Sigmoid colon (tissue), 7 donors: ENCODE measurements at places on chromosomes 16 and 17. TPM values are rescaled to one million over a fixed set of nuclear protein-coding genes. Genes with fewer than 3 reads are reported as not detected.
A peak's percentile ranks its signal among the peaks of the same experiment; 100 is the strongest.

DNA sequence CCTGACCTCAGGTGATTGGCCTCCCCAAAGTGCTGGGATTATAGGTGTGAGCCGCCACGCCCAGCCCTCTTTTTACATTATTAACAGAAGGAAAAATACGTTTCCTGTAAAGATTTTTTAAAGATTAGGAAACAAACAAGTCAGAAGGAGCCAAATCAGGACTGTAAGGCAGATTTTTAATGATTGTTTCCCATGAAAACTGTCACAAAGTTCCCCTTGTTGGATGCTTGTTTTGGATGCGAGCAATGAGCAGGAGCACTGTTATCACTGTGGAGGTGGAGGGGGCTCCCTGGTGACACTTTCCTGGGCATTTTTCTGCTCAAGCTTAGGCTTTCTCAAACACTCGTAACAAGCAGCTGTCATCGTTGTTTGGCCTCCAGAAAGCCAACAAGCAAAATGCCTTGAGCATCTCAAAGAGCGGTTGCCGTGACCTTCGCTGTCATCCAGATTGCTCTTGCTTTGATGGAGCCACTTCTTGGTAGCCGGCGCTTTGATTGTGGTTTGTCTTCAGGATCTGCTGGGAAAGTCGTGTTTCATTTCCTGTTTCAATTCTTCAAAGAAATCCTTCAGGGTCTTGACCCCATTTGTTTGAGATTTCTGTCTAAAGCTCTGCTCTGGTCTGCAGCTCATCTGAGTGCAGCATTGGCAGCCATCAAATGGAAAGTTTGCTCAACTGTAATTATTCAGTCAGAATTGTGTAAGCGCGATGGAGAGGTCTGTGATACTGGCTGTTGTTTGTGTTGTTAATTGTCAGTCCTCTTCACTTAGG lies 128.7 kb downstream of the RPTOR start:
- no peak for DNase-seq

TMIGD1 gene
- 26.2 TPM for polyA plus RNA-seq

DNA sequence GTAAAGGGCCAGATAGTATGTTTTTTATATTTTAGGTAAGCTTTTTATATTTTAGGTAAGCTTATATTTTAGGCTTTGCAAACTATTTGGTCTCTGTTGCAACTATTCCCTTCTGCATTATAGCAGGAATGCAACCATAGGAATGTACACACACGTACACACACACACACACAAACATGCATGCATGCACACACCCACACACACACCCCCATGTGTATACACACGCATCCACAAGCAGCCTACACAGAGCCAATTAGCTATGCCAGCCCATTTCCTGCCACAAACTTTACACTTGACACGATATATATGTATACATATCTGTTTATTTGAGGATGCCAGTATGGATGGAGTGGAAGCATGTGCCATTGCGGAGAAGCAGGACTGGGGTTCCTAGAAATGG lies 7.5 kb upstream of the TRPV3 start:
- no peak for DNase-seq

ZNF624 gene
- 1.2 TPM for polyA plus RNA-seq

- no peak for DNase-seq
These were observed 281.5 kb downstream of the SNX29 start for GRCh38 chr16:12257926-12258561.

DNA sequence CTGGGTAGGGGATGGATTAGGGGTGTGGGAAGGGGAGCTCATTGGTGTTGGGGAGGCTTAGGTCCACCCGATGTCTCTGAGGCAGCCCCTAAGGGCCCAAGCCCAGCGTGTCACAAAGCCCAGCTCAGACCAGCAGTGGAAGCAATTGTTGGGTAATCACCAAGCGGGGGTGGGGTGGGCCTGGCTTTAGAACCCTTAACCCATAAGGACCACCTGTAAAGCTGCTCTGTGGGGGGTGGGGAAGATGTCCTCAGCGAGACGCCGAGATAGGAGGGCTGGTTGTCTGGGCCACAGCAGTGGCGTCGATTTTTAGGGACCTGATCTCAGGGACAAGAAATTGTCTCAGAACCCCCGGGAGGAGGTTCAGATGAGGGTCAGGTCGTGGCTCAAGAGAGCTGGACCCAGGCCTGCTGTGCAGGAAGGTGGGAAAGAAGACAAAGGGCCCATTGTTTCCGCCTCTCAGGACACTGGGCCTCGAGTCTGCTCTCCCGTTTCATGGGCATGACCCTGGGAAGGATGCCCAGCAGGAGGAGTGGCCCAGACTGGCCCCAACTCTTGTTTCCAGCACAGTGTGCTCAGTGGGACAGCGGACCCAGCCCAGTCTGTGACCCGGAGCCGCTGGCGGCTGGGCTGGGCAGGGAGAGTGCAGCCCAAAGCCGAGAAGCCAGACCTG lies 15.9 kb downstream of the ST6GALNAC2 start:
- DNase-seq = peak; percentile 86

- DNase-seq = no peak
These were observed 614.6 kb upstream of the CDH5 start for GRCh38 chr16:65751622-65752521.

- no peak for DNase-seq
These were observed 28.1 kb downstream of the MEAK7 start for GRCh38 chr16:84476401-84476800.

GRCh38 chr17:44776628-44777393 lies 18.0 kb downstream of the ADAM11 start:
- no peak for DNase-seq

DNA sequence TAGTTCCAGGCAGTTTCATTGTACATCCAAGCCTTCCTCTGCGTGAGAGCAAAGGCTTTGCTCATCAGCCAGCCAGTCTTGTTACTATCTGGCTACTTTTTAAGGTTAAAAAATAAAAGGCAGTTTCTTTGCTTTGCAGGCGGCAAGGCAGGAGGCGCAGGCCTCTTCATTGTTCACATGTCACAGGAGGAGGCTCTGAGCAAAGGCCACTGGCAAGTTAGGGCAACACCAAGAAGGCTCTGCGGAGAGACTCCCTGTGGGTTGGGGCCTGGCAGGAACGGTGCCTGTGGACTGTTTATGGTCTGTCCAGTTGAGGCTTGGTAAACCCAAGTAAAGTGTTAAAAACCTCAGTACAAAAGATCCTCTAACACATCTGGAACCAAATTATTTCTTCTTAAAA lies 3.9 kb upstream of the NT5C start:
- no peak for DNase-seq

GRCh38 chr17:37392024-37392590 lies 14.5 kb downstream of the ACACA start:
- no peak for DNase-seq

GRCh38 chr17:2051061-2051932 lies 3.6 kb upstream of the HIC1 start:
- peak; percentile 71 for DNase-seq

GRCh38 chr17:82795615-82796014 lies 43.8 kb downstream of the TBCD start:
- no peak for DNase-seq

- no peak for DNase-seq
These were observed 10.8 kb upstream of the RASD1 start for GRCh38 chr17:17506893-17507464.

OR4D1 gene
- polyA plus RNA-seq = not detected

RCVRN gene
- not detected for polyA plus RNA-seq

GGT6 gene
- polyA plus RNA-seq = 94.4 TPM

DNA sequence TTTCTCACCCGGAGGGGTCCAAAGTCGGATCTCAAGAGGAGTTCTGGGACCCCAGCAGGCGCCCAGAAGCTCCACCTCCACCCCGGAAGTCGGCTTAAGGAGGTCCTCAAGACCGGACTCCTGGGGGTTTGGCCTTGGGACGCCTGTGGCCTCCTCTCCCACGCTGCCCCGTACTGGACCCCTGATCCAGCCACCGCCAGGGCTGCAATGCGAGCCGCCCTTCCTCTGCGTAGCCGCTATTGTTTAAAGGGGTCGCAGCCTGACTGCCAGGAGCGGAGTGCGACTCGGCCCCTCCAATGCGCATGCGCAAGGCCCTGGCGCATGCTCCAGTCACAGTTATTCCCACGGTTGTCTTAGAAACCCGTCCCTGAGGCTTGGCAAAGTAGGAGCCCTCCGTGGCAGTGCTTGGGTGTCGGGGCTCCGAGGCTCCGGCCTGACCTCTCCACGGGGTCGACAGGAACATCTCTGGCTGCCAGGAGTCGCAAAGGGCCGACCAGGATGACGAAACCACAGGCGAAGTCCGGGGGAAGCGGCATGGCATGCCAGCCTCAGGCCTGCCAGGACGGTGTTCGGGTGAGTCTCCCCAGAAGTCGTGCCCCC lies 719.0 kb downstream of the KCNJ18 start:
- peak; percentile 63 for DNase-seq

SDK2 gene
- polyA plus RNA-seq = under 0.01 TPM

TEX14 gene
- not detected for polyA plus RNA-seq

DNA sequence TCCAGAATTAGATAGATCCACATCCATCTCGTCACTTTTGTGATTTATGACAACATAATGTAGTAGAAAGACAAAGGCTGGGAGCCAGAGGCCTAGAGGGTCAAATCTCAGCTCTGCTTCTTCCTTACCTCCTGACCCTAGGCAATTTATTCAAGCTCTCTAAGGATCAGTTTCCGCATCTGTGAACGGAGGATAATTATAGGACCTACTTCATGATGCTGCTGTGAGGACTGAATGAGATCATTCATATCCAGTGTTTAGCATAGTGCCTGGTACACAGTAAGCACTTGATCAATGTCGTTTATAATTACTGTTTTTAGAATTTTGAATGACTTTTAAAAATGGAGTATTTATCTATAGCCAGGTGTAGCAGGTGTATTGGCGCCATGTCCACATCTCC lies 128.4 kb downstream of the SHISA9 start:
- DNase-seq = no peak

PABPN1L gene
- polyA plus RNA-seq = not detected

- peak; percentile 60 for DNase-seq
These were observed 5.0 kb downstream of the ESRP2 start for GRCh38 chr16:68230956-68231355.

DNA sequence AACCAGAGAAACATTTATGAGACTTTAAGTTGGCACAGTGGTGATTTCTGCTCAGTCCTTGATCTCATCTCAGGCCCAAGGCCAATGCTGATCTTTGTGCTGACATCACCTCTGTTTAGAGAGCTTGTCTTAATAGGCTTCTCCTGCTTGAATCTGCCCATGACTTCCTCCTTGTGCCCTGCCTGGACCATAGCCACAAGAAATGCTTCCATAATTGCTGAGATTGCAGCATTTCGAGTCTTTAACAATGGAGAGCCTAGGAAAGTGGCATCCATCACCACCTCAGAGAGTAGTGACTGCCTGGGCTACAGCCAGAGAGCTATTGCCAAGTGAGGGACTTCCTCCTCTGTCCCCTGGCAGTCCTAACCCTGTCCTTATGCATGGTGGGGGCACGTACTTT lies 25.1 kb upstream of the MMP2 start:
- DNase-seq = no peak

DNA sequence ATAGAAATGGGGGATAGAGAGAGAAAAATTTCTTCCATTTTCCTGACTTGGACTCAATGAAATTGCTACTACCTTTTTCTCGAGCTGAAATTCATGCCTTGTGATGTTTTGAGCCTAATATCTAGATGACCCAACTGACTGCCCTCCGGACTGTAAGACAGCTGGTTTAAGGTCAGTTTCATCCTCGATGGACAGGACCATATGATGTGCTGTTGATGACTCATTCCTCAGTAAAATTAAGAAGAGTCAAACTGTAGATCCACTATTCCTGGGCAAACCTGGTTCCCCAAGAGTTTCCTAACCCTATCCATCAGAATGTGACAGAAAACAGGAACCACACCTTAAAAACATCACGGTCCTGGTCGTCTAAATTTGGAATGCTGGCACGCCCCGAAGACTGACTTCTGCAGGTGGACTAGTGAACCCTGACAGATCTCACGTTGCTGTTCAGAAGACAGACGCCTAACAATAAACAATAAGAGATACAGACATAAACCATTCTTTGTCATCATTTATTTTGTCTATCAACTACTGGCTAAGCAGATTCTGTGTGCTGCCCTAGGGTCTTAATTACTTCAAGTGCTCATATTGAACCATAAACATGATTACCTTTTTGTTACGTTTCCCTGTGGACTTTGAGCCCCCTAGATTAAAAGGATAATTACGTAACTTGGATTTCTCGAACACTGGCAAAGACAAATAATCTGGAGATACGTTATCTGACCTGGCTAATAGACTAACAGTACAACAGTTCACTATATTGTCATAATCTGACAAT lies 45.1 kb upstream of the NOS2 start:
- DNase-seq = no peak

DNA sequence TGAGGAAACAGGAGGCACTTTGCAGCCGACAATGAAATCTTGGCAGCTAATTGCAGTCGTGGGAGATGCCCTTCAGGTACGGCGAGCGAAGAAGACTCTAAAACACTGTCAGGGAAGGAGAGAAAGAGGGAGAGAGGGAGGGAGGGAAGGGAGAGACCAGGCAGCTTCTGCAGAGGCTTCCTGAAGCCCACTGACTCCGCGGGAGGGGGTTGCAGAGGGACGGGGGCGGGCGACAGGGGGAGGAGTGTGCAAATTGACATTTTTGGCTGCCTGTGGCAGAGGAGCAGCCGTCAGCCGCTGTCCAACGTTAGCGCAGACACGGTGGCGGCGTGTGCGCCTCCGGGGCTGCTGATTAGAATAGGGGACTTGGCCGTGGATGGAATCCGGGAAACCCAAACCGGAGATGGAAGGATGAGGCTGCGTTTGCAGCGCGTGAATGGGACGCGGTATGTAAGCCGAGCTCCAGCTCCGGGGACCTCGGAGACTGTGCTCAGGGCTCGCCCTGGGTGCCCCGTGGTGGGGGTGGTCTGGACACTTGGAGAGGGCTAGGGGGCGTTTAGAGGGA lies 849.1 kb upstream of the RBFOX1 start:
- DNase-seq = no peak

- peak; percentile 58 for DNase-seq
These were observed 6.6 kb upstream of the ARMC5 start for GRCh38 chr16:31452631-31453106.

DHRS7C gene
- 0.92 TPM for polyA plus RNA-seq

KRT13 gene
- polyA plus RNA-seq = 0.46 TPM

- DNase-seq = no peak
These were observed 27.1 kb downstream of the ADAM11 start for GRCh38 chr17:44785921-44786320.

GRCh38 chr17:49843774-49844350 lies 4.0 kb downstream of the TAC4 start:
- peak; percentile 41 for DNase-seq

GRCh38 chr17:4748686-4749085 lies 9.0 kb upstream of the CXCL16 start:
- no peak for DNase-seq

DNA sequence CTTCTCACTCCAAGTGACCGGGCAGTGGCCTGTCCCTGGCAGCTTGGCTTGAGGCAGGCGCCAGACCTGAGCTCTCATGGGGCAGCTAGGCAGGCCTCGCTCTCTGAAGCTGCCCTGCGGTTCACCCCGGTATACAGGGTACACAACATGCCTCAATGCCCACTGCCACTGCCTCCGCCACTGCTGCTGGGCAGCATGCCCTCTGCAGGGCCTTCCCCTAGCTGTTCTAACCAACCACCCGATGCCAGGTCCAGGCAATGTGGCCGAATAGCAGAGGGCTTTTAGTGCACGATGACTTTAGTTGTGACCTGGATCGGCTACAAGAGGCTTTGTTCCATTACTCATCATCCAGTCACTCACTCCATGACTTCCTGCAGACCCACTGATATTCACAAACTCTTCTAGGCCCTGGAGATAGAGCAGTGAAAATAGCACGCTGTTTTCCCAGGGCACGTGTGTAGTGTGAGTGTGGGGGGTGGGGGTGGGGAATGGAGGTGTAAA lies 19.7 kb downstream of the CDC42EP4 start:
- peak; percentile 87 for DNase-seq
